ENCODE measurements at places on chromosomes 16 and 17. TPM values are rescaled to one million over a fixed set of nuclear protein-coding genes. Genes with fewer than 3 reads are reported as not detected.

Gene SCGB1C2
- not detected for total RNA-seq

Gene TACO1
- 24.3 TPM for total RNA-seq

Gene SARM1
- 5.1 TPM for total RNA-seq

Gene CUEDC1
- total RNA-seq = 6.8 TPM

Gene CHD9NB
- total RNA-seq = 1.9 TPM

Gene CD300C
- not detected for total RNA-seq

Gene OXLD1
- total RNA-seq = 45.1 TPM

Gene KREMEN2
- total RNA-seq = not detected

Gene KRTAP4-4
- not detected for total RNA-seq

Gene TNRC6A
- 31.4 TPM for total RNA-seq

Gene CFAP52
- total RNA-seq = not detected

Gene SDR42E1
- total RNA-seq = 8.7 TPM

Gene ABCC6
- 0.47 TPM for total RNA-seq

Gene CES1
- 0.34 TPM for total RNA-seq

Gene FOXC2
- 8.1 TPM for total RNA-seq

Gene KRT9
- not detected for total RNA-seq

Gene ZNF423
- 13.4 TPM for total RNA-seq

Gene RPL26
- total RNA-seq = 5,071 TPM

Gene PRSS21
- total RNA-seq = 1.0 TPM

All from dermis blood vessel endothelial cell (primary cell).